ENCODE measurements at places on chromosomes 1 and 21. TPM values are rescaled to one million over a fixed set of nuclear protein-coding genes. Genes with fewer than 3 reads are reported as not detected.

- DNase-seq, result no peak
Measured at GRCh38 chr1:7425771-7426170, 345.3 kb upstream of the VAMP3 start.

GRCh38 chr1:19979494-19979977 lies at the start of gene PLA2G2A:
Gene PLA2G2A (minus strand): TSS chr1:19979618. CDS start chr1:19978773, 845 bp downstream.
- no peak for DNase-seq

Gene TNFRSF8
- total RNA-seq, result 16.4 TPM

- DNase-seq, result peak; percentile 89
Measured at GRCh38 chr1:92784021-92784638, 778 bp downstream of the EVI5 start.

GRCh38 chr1:228445843-228446650 lies 29.4 kb upstream of the TRIM17 start:
- DNase-seq, result peak; percentile 43

Gene UMODL1
- 0.24 TPM for total RNA-seq

DNA sequence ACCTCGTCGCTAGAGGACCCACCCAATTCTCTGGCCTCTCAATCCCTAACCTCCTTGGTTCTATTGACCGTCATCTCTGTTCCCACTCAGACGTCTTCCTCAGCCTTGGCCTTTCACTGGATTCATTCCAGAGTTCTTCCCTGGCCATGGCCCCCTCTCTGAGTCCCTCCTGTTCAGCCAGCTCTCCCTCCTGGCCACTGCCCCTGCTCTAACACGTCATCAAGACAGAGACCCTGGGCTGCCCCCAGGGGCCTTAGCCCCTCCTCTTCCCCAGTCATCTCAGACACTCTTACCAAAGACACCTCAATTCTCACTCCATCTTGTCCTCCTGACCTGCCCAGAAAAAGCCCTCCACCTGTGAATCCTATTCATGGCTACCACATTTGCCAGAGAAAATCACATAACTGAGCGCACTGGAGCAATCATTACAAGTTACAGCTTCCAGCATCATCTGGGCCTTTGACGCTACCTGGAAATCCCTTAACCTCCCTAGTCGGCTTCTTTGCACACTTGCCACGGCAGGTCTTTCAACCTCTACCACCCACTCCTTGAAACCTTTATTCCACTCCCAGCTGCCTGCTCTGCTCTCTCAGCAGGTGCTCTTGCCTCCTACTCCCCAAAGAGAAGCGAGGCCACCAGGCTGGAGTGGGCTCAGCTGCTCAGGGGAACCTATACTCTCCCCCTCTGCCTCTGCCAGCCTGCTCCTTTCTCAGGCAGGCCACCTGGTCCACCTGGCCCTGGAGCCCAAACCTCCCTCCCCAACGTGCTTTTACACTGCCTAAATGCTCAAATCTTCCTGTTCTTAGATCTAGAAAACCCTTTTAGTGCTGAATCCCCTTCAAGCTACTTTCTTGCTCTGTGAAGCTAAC lies 14.0 kb downstream of the DCST2 start:
- DNase-seq, result no peak

Gene PLEKHN1
- 3.8 TPM for total RNA-seq

GRCh38 chr21:14482165-14482564 lies 64.0 kb downstream of the SAMSN1 start:
- DNase-seq, result no peak

GRCh38 chr1:100448366-100448765 lies 89.6 kb upstream of the GPR88 start:
- DNase-seq, result no peak

DNA sequence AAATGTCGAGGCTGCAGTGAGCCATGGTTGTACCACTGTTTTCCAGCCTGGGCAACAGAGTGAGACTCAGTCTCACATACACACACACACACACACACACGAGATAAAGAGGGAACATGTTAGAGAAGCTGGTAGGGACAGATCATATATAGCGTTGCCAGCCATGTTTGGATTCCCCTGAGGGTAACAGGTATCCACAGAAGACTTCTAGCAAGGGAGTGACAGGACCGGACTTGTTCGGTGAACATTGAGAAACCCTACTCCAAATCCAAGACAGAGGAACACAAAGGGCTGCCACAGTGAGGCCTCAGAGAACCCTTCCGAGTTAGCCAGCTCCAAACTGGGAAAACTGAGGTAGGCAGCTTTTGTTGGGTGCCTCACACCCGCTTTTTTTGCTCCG lies 3.7 kb upstream of the SARS1 start:
- DNase-seq, result no peak

Gene HP1BP3
- total RNA-seq, result 153 TPM

Gene CYP4Z1
- not detected for total RNA-seq

GRCh38 chr1:206472886-206473285 lies 2.6 kb downstream of the IKBKE start:
- DNase-seq, result no peak

Gene TMEM81
- 0.45 TPM for total RNA-seq

Gene URB1
- 28.3 TPM for total RNA-seq

- DNase-seq, result no peak
Measured at GRCh38 chr1:150557813-150558212, 8.6 kb downstream of the ADAMTSL4 start.

- no peak for DNase-seq
Measured at GRCh38 chr1:110254604-110255391, 44.7 kb downstream of the KCNC4 start.

DNA sequence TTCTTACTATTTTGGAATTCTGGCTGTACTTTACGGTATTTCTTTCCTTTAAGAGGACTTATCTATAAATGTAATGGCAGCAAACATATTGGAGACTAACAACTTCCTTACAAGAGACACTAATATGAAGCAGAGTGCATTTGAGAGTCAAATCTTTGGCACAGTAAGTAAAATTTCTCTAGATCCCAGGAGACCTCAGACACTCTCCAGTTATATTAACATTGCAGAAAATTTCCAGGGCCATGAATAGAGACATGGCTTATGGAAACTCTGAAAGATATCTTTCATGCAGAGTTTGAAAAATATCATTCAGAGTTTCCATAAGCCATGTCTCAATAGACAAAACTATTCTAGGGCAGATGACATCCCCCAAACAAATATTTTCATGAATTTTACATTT lies 51.2 kb downstream of the IL23R start:
- no peak for DNase-seq

DNA sequence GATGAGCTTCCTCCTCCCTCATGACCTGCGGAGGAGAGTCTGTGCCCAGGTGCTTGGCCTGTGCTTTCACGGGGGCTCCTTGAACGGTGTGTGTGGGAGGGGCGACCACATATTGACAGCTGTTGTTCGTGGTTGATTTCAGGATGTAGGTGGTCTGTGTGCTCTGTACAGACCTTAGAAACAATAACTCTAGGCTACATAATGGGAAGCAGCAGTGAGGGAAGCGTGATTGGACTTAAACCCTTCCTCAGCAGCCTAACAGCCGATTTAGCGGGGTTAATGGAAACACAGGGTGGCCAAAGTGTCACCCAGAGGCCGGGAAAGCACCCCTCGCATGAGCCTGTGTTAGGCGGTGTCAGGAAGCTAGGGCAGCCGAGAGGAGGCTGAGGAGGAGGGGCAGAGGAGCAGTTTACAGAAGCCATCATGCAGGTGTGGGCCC lies 56.0 kb downstream of the TBCE start:
- no peak for DNase-seq

GRCh38 chr1:10387677-10388386 lies 11.0 kb upstream of the PGD start:
- DNase-seq, result peak; percentile 41

- no peak for DNase-seq
Measured at GRCh38 chr21:14121719-14122118, 89.0 kb downstream of the LIPI start.

GRCh38 chr1:67684526-67685066 lies 405 bp upstream of the GADD45A start:
- no peak for DNase-seq

DNA sequence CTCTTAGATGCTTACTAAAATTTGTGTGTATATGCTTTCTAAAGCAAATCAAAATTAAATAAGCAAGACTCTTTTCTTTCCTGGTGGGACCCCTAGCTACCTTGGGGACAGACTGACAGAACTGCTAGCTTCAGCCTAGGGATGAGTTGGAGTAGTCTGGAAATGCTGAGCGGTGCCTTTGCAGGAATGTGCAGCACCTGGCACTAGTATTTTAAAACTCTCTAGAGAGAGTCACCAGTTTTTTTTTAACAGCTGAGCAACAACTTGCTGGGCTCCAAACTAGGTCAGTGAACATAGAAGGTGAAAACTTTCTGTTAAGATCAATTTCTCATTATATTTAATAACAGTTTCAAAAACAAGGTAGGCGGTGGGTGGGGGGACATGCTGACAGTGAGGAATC lies 56.8 kb downstream of the NUF2 start:
- no peak for DNase-seq

Gene GNG4
- 2.2 TPM for total RNA-seq

Gene FOXJ3
- 33.8 TPM for total RNA-seq

GRCh38 chr1:92786111-92786901 lies 1.4 kb upstream of the EVI5 start:
- no peak for DNase-seq

DNA sequence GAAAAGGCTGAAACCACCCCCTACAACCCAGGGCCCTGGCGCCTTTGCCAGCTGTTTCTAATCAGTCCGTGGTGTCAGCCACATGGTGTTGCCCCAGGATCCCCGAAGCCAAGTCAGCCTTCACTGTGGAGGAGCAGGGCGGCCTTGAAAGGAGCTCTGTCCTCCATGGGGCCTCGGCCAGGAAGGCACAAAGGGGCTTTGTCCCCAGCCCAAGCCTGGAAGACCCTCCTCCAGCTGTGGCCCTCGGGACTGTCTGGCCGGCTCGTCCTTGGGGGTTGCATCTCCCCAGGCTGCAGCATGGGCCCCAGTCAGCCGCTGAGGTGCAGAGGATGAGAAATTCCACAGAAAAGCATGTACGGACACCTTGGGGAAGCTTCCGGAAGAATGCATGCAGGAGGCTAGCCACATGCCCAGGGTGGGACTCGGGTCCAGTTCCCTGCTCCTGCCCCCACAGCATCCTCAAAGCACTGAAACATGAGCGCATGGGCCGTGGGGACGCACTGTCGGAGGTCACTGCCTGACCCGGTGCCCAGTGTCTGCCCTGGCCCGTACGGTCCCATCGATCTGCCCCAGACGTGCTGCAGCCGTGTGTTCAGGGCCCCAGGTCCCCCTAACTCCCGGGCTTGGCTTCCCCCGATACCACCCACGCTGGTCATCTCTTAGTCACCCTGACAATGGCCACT lies 38.6 kb upstream of the POFUT2 start:
- DNase-seq, result peak; percentile 50

Gene PADI3
- total RNA-seq, result 0.09 TPM
